ENCODE measurements at places on chromosomes 13 and 19.

DNA sequence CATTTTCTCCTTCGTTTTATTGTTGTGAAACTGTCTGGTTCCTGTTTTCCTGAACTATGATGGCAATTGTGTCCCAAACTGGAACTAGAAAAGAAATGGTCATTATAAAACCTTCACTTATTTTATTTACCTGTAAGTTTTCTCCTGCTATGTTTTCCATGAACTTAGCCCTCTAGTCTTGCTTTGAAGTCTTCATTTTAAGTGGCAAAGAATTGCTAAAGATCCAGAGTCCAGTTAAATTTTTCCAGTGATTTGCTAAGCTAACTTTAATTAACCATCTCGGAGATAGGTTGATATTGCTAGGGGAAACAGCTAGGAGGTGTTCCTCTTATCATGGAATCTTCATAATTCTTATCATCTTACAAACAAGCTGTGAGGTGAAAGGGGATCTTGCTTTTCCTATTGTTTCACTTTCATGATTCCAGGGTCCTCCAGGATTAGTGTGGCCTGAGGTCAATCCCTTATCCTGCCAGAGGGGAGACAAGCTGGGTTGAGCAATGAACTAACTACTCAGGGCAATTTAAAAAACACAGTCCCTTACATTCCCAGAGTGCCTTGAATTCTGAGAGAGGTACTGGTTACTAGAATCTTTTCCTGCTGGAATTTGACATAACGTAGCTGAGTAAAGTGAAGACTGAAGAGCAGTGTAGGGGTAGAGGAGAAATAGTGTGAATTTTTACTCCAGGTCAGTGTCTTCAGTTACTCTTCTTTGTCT lies 112.5 kb downstream of the ESD start:
- DNase-seq = no peak

DNA sequence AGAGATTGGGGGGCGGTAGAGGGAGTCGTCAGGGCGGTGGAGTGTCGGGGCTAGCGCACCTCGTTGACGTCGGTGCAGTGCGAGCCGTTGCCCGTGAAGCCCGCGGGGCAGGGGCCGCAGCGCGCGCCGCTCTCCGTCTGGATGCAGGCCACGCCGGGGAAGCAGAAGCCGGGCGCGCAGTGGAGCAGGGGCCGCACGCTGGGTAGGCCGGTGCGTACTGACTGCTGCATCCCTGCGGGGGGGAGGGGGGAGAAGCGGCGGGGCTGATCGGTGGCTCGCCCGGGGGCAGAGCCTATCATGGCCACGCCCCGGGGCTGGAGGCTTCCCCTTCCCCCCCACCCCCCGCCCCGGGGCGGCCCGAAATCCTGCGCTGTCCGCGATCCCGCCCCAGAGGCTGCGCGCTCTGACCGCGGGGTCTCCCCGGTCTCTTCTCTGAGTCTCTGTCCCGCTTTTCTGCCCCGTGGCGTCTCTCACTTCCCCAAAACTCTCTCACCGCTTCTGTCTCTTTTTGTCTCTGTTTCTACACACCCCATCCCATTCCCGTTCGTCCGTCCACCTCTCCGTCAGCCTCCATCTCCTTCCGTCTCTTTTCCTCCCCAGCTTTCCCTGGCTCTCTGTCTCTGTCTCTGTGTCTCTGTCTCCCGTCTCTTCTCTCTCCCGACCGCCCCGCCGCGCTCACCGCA lies 1.1 kb downstream of the COMP start:
- no peak for DNase-seq

DNA sequence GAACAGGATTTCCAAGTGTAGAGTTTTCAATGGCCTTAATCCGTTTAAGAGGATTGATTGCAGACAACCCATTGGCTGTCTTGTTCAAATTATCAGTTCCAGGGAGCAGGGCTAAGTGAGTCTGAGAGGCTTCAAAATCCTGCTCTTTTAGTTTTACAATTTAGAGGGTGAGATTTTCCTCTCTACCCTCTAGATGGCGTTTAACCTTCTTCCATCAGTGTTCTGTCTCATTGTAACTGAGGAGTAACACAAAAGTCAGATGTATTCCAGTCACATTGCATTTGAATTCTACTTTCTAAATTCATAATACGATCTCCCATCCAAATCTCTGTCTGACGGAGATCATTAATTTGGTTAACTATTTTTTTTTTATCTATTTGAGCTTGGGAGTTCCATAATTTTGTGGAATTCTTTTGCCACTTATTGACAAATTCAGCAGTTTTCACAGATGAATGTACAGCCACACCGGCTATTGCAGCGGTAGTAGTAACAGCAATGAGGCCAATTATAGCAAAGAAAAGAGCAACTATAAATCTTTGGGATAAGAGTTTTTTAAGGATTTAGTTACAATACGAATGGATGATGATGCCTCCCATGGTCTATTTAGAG lies 7.8 kb upstream of the C19orf84 start:
- no peak for DNase-seq

DNA sequence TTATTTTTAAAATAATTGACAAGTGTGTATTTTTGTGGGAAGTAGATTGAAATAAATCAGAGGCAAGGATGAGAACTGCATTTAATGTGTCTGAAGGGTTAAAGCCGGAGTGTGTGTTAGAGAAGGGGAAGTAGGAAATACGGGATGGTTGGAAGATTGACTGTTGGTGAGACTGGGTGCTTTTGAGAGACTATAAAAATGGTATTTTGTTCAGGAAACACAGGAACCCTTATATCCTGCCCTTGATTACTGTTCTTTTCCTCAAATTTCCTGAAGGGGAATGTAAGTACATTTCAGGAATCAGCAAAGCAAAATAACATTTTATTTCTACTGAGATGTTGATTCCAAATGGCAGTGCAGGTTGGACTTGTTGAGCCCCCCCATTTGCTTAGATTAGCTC lies 15.1 kb downstream of the IFT88 start:
- DNase-seq = no peak

GRCh38 chr19:47542030-47542475 lies 27.2 kb upstream of the NAPA start:
- no peak for DNase-seq

GRCh38 chr19:12652219-12652618 lies 14.3 kb downstream of the MAN2B1 start:
- DNase-seq = no peak

DNA sequence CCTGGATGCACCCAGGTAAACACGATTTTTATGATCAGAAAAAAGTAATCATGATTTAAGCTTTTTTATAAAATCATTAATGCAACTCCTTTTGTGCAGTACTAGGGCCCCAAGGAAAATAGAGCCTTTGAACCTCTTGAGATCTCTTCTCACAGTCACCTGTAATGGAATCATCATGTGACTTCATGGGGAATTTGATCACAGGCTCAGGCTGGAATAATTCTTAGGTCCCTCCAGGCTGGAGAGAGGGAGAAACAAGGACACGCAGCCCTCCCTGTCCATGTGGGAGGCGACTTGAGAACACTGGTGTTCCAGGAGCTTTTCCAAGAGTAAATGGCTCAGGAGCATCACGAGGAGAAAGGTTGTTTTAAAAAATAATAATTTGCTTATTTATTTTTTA lies 156.1 kb downstream of the NUFIP1 start:
- DNase-seq = no peak

- no peak for DNase-seq
Observed at GRCh38 chr19:58460039-58460438, 6.8 kb upstream of the ZNF324 start.

- DNase-seq = peak; percentile 62
Observed at GRCh38 chr13:78680115-78680561, 21.2 kb upstream of the OBI1 start.

- DNase-seq = no peak
Observed at GRCh38 chr19:40229484-40229883, 3.0 kb upstream of the CCNP start.

GRCh38 chr13:28316836-28317235 lies 178.1 kb downstream of the FLT1 start:
- no peak for DNase-seq

GRCh38 chr13:45678282-45678681 lies 23.8 kb upstream of the CBY2 start:
- no peak for DNase-seq

GRCh38 chr19:16566161-16566560 lies 6.1 kb downstream of the SLC35E1 start:
- DNase-seq = no peak

DNA sequence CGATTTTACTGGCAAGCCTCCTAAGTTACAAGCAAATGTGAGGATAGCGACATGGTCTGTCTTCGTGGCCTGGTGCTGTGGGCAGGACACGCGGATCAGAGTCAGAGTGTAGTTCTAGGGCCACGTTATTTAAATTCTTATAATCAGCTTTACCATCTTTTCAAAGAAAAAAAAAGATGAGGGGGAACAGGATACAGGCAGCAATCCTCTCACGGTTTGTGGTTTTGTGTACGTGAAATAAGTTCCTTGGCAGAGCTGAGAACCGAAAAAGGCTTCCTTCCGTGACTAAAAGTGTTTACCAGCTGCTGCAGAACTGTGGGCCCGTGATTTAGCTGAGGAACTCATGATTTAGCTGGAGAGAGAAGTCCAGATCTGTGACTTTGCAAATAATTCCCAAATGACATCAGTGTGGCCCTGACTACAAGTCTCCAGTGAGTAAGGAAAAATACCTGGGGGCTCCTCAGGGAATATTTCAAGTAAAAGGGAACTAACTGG lies 27.2 kb downstream of the RCBTB2 start:
- no peak for DNase-seq

DNA sequence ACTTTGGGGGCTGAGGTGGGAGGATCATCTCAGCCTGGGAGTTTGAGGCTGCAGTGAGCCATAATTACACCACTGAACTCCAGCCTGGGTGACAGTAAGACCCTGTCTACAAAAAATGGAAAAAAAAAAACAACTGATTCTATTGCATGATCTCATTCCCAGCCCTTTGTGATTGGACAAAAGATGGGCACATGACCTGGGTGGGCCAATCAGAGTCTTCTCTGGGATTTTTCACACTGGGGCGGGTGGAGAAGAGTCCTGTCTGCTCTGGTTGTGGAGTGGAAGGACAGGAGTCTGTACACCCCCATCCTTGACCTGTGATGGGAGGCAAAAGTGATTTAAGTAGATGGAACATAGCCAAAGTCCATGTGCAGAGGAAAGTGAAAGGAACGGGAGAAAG lies 170.5 kb downstream of the UQCRFS1 start:
- no peak for DNase-seq

GRCh38 chr19:3254520-3254919 lies 30.1 kb downstream of the CELF5 start:
- no peak for DNase-seq

GRCh38 chr19:703651-704446 lies 4.9 kb upstream of the PALM start:
- no peak for DNase-seq

DNA sequence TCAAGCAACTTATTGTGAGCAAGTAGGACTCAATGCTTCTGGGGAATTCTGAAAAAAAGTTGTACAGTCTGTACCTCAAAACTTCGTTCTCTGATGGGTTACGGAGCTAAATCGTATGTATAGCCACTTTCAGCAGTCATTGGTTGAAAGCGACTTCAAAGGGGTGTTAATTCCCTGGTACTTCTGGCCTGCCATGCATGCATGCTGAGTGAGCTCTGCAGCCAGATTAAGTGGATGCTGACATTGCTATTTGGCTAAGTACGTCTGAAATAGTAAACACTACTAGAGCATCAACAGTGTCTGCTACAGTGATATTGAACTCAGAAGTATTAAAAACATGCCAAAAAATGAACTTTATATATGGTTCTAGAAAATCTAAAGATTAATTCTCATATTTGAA lies 1183.1 kb upstream of the PCDH20 start:
- DNase-seq = no peak

DNA sequence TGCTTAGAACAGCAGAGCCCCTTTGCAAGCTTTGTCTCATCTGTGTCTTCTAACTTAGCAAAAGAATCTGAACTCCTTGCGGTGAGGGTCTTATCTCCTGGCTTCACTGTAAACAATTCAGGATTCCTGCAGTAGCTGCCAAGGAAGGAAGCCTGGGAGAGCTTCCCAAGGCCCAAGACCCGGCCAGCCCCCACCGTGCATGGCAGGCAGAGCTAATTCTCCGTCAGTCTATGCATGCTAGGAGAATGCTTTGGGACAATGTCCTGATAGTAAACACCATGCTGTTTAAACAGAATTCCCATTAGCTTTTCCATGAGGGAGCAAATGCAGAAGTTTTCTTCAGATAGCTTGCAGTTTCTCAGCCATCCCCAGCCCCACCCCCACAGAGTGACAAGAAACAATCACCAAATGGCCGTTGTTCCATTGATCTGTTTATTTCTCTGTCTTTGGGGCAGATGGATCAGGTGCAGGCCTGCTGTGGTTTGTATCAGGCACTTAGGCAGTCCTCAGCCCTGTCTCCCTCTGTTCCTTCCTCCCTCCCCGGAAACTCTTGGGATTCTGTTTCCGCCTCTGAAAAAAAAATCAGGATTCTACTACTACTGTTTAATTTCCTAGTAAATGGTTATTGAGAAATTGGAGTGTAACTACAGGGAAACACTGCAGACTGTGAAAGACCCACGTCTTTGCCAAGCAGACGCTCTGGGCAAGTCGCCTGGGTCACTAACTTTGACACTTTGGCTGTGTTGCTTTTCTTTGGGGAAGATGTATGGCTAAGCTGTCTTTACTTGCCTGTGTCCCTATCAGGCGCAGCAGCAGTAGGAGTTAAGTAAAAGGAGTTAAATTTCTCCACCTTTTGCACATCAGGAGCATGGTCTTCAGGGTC lies 40.7 kb upstream of the SPATA13 start:
- no peak for DNase-seq

DNA sequence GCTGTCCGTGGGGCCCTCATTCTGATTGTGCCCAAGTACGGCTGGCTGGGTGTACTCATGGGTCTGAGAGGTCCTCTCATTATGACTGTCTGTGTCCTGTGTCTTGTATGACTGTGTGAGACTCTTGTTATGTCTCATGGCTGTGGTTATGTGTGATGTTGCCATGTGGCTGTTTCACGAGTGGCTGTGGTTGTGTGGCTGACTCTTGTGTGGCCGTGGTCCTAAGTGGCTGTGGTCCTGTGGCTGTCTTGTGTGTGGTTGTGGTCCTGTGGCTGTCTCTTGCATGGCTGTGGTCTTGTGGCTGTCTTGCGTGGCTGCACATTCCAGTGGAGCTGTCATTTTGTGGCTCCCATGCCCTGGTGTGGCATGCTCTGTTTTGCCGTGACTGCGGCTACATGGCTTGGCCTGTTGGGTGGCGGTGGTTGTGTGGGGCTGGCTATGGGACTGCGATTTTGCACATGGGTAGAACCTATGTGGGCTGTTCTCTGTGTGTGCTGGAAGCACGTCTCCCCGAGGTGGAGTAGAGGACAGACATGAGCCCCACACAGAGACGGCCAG lies 2.5 kb downstream of the LYL1 start:
- no peak for DNase-seq

DNA sequence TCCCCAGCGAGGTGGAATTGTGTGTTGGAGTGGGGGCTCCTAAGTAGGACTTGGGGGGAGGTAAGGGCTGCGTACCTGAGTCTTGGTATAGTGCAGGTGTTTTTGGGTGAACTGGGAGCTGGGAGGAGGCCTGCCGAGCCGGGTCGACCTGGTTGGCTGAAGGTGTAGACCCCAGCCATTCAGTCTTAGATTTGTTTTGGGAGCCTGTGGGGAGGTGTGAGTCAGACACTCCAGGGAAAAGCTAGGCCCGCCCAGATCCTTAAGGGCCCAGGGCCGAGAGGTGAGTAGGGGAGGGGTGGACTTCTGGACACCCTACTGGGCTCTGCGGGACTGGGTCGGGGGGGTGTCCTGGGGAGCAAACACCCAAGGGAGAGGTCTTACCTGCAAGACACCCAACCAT lies 935 bp downstream of the CRB3 start:
- no peak for DNase-seq

GRCh38 chr19:41753159-41753558 lies 2.2 kb upstream of the CEACAM6 start:
- no peak for DNase-seq

GRCh38 chr13:78709028-78709427 lies 50.1 kb upstream of the OBI1 start:
- DNase-seq = no peak

GRCh38 chr13:29993716-29994488 lies 143.5 kb upstream of the UBL3 start:
- no peak for DNase-seq
